NCI-H2029 (cell line): ENCODE measurements at places on chromosomes 6 and 20.
A peak's percentile ranks its signal among the peaks of the same experiment; 100 is the strongest.

- peak; percentile 25 for DNase-seq
These were observed 1.2 kb downstream of the MTCH1 start for GRCh38 chr6:36984581-36985416.

DNA sequence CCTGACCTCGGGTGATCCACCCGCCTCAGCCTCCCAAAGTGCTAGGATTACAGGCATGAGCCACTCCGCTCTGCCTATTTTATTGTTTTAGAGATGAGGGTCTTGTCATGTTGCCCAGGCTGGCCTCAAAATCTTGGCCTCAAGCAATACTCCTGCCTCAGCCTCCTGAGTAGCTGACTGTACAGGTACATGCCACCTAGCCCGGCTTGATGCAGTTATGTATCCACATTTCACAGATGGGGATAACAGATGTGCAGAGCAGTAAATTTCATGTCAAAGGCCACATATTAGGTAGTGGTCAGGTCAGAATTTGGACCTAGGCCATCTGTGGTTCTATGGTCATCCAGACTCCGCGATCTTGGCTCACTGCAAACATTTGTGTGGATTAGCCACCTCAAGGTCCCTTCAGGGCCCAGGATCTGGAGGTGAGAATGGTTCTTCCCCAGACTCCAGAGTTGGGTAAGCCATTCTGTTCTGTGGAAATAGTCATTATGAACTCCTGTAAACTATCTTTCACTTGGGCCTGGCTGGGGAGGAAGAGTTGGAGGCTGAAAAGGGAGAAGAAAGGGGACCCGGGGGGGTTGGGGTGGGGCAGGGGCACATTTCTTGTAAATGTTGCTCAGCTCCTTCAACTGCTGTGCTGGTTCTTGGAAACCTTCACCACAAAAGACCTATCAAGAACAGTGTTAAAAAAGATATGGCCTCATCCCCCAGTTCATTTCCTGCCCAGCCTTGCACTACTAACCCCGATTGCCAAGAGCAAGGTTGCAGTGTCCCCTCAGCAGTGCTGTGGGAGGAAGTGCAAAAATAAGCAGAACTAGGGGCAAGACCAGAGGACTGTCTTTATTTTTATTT, 13.0 kb downstream of the PIM1 start:
- no peak for DNase-seq

- DNase-seq = peak; percentile 4
These were observed 40.6 kb downstream of the ISM1 start for GRCh38 chr20:13261460-13262301.

- no peak for DNase-seq
These were observed 4.0 kb downstream of the PHF10 start for GRCh38 chr6:169720207-169720855.

GRCh38 chr6:169885131-169885530, 133.7 kb downstream of the ERMARD start:
- DNase-seq = no peak

GRCh38 chr6:35260591-35261570, 1.3 kb downstream of the ZNF76 start:
- DNase-seq = no peak

DNA sequence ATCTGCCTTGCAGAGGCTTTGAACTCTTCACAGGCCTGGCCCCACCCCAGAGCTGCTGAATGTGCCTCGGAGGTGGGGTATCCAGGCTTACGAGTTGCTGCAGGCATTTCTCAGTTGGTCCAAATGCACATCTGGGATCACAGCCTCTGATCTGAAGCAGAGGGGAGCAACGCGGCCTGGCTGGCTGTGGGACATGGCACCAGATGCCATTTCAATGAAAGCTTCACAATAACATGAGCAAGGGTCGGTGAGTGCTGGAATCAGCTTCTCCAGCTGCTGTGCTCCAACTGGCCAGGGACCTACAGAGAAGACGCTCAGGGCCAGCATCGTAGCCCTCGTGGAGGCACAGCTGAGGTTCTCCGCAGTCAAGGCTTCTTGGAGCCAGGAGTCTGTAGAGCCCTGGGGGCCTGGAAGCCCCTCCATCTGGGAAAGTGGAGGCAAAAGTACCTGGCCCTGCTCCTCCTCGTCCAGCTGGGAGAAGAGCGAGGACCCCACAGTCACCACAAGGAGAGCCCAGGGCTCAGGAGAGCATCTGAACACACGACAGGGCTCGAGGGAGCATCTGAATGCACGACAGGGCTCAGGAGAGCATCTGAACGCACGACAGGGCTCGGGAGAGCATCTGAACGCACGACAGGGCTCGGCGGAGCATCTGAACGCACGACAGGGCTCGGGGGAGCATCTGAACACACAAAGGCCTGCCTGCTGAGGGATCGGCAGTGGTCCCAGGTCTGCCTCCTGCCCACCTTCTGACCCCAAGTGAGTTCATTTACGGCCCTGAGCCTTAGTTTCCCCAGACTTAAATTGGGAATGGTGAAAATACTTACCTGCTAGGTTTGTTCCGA, 165.2 kb downstream of the DLL1 start:
- DNase-seq = no peak

GRCh38 chr20:45576995-45577394, 2.1 kb downstream of the WFDC8 start:
- no peak for DNase-seq

DNA sequence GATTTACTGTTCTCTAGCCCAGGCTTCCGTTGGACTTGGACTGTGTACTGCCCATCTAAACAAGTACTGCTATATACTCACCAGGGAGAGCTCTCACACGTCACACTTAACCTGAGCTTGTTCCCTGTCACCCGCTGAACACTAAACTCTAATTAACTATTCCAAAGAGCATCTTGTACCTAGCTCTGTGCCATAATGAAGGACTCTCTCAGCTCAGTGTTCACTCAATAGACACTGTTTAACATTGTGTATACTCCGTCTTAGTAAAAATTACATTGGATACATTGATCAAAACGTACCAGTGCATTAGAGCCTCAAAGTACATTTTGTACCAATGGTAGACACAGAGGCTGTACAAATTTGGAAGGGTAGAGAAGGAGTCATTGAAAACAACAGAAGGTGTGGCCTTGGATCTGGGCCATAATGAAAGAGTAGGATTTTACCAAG, 55.4 kb upstream of the EPHA7 start:
- no peak for DNase-seq

DNA sequence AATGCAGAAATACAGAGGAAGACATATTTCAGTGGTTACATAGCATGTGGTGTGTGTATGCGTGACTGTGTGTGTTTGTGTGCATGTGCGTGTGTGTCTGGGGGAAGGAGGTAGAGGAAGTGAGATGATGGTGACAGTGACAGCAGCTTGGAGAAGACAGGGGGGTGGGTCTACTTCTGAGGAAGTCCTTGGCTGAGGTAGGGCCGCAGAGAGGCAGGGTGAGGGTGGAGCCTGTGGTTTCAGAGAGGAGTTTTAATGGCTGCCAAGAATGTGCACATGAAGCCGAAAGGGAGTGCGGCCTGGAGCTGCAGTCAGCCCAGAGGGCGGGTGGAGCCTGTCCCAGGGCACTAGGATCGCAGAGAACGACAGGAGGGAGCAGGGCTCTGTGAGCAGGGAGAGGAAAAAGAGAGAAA, 22.7 kb upstream of the RNF24 start:
- DNase-seq = peak; percentile 86

DNA sequence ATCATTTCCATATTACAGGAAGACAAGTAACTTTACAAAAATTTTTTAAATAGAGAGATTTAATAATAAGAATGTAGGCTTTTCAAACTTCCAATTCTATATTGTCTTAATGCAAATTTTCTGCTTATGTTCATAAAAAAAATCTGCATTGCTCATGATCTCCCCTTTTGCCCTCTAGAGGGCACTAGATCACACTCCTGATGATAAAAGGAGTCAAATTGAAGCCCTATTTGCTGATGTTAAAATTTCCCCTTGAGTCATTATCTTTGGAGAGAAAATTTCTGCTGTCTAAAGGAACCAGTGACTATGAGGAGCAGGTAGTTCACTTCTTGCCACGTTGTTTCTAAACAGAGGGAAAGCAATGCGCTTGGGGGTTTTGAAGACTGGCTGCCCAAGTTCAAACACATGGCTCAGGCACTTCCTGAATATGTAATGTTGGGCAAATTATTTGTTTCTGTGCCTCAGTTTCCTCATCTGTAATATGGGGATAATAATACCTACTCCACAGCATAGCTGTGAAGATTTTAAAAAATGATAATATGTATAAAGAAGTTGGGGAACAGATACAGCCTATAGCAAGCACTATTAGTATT, 874.2 kb downstream of the TFAP2A start:
- DNase-seq = peak; percentile 58

DNA sequence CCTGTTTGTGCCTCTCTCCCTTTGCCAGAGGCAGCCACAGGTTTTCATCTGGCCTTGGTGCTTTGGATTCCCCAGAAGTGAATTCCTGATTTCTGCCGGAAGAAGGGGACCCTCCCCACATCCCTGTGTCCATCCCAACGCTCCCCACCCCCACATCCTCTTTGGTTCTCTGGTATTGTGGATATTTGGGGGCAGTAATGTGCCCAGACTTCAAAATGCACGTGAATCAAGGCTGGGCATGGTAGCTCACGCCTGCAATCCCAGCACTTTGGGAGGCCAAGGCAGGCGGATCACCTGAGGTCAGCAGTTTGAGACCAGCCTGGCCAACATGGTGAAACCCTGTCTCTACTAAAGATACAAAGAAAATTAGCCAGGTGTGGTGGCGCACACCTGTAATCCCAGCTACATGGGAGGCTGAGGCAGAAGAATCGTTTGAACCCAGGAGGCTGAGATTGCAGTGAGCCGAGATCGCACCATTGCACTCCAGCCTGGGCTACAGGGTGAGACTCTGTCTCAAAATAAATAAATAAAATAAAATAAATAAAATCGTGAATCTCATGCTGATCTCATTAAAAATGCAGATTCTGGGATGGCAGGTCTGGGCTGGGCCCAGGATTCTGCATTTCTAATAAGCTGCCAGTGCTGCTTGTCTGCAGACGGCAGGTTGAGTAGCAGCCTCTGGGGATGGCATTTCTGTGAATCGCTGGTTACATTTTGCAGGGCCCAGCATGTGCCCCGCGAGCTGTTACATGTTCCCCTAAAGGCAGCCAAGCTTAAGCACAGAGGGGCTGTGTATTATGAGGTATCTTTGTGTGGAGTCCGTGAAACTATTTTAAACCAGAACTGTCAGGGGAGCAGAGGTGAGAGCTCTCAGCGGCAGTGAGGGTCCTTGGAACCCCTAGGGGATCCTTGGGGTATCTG, 49.0 kb downstream of the SYNJ2 start:
- DNase-seq = no peak

- no peak for DNase-seq
These were observed 175.1 kb upstream of the FOXQ1 start for GRCh38 chr6:1136827-1137226.

GRCh38 chr6:148700741-148701311, 46.0 kb upstream of the UST start:
- no peak for DNase-seq

DNA sequence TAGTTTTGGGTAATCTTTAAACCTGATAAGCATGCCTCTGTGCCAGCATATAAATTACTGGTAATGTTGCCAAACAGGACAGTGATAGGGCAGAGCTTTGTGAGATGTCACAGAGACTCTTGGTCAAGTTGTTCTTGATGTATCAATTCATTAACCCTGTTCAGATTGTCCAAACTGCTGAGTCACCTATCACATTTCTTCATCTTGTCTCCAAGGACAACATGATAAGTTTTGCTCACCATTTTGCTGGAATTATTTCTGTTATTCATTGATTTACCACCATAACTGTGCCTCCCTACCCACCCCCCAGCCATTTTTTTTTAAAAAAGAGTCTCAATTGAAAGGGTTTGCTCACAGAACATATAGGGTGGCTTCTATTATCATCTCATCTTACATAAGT, 19.5 kb upstream of the GMNN start:
- DNase-seq = no peak

- peak; percentile 50 for DNase-seq
These were observed 34.7 kb upstream of the MICB start for GRCh38 chr6:31462964-31463870.

DNA sequence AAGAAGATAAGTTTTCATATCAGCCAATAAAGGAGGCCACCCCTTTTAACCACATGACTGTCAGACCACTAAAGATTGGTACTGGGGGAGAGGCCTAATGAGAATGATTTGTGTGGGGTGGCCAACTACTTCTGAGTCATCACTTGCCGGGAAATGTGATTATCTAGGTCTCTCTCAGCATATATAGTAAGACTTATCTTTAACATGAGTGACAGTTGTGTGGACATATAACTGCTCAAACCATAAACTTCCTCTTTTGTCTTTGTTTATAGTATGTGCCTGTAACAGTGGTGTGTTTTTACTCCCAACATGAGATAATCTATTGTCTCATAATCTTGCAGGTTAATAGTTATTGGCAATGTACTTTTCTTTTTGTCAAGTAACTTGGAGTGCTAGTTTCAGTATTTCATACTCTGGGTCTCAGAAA, 312.4 kb downstream of the CDKAL1 start:
- DNase-seq = no peak

DNA sequence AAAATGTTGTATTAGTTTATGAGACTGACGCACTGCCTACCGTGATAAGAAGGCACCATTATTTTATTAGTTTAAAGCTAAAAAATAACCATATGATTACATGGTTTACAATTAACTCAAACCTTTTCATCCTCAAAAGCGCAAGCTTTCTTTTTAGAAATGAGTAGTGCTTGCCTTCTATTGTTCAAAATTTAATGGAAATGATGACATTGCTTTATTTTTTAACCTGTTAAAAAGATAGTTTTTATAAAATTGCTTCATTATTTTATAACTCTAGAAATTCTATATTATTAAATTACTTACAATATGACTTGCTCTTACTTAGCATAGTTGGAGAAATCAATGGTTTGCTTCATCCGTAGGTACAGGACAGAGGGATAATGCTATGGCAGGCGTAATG, 78.7 kb upstream of the HDDC2 start:
- DNase-seq = no peak

- no peak for DNase-seq
These were observed 708.3 kb downstream of the HDGFL1 start for GRCh38 chr6:23277521-23278179.

DNA sequence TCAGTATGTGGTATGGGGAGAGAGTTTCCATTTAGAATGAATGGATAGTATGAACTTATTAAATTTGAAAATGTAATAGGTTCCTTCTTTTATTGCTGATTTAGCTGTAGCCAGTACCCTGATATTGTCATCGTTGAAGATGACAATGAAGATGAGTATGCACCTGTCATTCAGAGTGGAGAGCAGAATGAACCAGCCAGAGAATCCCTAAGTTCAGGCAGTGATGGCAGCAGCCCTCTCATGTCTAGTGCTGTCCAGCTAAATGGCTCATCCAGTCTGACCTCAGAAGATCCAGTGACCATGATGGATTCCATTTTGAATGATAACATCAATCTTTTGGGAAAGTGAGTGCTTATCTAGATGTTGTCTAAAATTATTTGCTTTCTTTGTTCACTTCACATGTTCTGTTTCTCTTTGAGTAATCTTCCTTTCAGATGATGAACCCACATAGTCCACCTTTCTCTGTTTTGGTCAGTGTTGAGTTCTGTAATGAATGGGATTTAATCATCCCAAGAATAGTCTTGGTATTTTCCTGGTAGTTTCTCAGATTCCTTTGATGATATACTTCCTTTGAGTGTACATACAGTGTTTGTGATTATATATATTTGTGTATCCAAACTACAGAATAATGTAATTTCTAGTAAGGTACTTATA, 23.3 kb downstream of the HSF2 start:
- DNase-seq = no peak
